ENCODE measurements at places on chromosomes 1 and 21.

DNA sequence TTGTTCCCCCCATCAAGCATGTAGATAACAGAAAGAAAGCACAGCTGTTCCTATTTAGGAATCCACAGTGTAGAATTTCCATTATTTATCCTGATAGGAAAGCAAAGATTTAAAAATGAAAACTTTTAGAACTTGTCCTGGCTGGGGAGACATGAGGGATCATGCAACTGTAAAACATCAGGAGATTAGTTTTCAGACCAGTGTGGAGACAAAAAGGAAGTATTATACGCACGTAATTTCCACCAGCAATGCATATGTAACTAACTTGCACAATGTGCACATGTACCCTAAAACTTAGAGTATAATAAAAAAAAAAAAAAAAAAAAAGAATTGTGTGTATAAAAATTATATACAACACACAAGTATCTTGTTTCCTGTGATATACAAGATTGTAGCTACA lies 172.4 kb downstream of the NEGR1 start:
- no peak overlapping the region for H3K4me3 ChIP-seq
- no peak overlapping the region for H3K27ac ChIP-seq
- H3K36me3 ChIP-seq, result no peaks in the 10 kb centered on the region
- DNase-seq, result no peak

GRCh38 chr1:77316966-77317365 lies 35.1 kb downstream of the AK5 start:
- H3K4me3 ChIP-seq, result no peak overlapping the region
- H3K27ac ChIP-seq, result no peak overlapping the region
- no peaks in the 10 kb centered on the region for H3K4me1 ChIP-seq
- H3K27me3 ChIP-seq, result no peaks in the 10 kb centered on the region
- DNase-seq, result no peak

DNA sequence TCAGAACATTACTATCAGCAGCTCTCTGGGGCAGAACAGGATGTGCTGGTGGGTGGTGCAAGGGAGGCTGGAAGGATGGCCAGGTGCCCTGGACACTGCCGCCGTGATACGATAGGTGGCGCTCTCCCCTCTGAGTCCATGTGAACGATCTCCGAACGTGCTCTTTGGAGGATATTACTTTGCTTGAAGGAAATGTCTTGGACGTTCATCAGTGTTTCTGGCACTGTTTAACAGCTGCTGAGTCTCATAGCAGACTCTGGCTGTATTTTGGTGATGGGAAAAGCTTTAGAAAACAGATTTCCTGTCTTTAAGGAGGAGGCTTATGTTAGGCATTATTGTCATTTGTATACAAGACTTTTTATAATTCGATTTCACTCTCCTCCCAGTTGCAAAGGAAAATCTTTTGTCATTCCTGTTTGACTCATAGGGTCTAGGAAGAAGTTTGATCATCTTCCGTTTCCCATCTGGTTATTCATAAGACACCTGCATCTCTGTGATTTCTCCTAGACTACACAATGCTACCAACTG lies 386.2 kb upstream of the ADGRL2 start:
- no peaks in the 10 kb centered on the region for H3K27me3 ChIP-seq
- H3K27ac ChIP-seq, result no peak overlapping the region
- no peak overlapping the region for H3K4me3 ChIP-seq

DNA sequence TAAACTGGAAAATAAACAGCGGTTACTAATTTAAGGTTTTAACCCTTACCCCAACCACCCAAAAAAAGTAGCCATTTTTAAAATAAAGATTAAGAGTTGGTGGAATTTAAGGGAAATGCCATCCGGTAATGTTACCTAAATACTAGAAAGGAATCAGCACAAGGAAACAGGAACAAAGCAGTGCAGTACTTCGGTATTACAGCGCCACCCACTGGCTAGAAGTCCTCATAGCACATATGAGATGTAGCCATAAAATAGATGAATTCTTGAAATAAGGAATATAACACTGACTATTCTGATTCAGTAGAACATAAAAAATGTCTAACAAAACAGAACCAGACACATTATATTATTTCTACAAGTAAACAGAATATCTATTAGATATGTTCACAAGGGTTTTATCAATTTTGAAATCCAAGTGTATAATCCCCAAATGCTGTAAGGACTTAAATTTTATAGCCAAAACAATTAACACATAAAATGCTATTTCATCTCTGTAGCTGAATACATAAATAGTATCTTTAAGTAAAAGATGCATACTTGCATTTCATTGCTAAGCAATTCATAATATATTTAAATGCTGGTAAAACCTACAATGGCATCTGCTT lies 58.8 kb downstream of the FRRS1 start:
- no peaks in the 10 kb centered on the region for H3K27me3 ChIP-seq
- DNase-seq, result peak; percentile 67
- H3K4me1 ChIP-seq, result no peaks in the 10 kb centered on the region
- no peak overlapping the region for H3K4me3 ChIP-seq
- peaks cover 18% of the 10 kb centered on the region for H3K36me3 ChIP-seq

DNA sequence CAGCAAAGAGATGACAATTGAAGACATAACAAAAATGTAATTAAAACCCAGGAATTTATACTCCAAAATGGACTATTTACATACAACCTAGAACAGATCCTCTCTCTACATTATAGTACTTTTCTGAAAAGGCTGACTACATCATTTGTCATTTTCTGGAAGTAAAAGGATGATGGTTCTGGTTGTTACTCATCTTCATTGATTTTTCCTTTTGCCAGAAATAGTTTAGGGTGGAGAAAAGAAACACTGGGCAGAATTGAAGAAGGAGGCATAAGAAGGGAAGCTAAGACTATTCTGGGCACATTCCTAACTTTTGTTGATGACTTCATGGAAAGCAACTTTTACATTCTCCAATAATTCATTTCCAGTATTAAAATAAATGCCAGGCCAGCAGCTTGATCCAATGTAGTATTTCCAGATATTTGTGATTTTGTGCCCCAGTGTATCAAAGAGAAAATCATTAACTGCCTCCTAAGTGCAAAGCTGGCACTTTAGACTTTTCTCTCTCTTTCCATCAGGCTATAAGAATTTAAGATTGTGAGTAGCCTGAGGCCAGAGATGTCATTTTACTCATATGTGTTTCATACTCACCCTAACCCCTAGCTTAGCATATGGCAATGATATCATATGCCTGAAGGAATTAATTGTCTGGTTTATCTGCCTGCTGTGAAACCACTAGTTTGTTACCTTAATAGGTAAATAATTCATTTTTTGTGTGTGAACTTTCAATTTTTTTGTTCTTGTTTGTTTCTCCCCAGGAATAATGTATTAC lies 369.5 kb upstream of the LYPLAL1 start:
- H3K27me3 ChIP-seq, result no peaks in the 10 kb centered on the region
- H3K36me3 ChIP-seq, result no peaks in the 10 kb centered on the region
- no peaks in the 10 kb centered on the region for H3K4me1 ChIP-seq
- no peak for DNase-seq
- H3K27ac ChIP-seq, result no peak overlapping the region
- no peak overlapping the region for H3K4me3 ChIP-seq

DNA sequence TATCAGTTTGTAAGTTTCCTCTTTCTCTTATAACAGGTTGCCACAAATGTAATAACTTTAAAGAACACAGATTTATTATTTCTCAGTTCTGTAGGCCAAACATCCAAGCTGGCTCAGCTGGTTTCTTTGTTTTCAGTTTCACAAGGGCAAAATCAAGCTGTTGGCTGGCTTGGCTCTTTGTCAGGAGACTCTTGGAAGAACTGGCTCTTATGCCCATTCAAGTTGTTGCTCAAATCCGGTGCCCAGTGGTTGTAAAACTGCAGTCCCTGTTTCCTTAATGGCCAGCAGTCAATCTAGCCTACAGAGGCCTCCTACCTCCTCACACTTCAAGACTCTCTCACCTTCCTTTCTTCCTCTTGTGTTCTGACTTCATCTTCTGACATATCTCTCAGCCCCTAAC lies 1171.0 kb downstream of the MRPL39 start:
- no peak overlapping the region for H3K4me3 ChIP-seq
- no peak overlapping the region for H3K27ac ChIP-seq
- no peaks in the 10 kb centered on the region for H3K27me3 ChIP-seq
- no peaks in the 10 kb centered on the region for H3K4me1 ChIP-seq

DNA sequence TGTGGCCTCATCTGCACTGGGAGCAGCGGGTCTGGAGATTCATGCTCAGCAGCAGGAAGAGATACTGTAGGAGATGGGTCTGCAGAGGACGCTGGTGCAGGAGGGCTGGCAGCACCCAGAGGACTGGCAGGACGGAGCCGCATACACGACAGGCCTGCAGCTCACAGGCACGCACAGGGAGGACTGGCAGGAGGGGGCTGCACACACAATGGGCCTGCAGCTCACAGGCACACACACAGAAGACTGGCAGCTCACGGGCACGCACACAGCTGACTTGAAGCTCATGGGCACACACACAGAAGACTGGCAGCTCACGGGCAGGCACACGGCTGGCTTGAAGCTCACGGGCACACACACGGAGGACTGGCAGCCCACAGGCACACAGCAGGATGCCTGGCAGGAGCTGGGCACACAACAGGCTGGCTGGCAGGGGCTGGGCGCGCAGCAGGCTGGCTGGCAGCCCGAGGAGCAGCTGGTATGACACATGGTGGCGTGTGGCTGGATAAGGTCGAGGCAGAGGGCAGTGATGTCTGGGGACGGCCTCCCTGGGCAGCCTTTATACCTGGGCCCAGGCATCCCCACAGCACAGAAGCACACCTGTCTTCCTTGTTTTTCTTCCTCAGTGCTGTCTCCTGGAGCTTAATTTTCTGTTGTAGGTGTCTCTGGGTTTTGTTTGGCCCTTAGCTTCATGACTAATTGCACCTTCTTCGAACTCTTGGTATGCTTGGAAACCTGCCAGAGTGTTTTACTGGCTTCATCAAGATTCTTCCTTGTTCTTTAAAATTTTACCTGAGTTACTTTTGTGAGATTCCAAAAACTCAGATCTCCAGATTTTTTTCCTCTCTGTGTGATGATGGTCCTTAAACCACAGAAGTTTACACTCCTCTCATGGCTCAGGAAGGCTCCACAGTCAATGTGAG lies at the start of gene KRTAP12-2:
KRTAP12-2 (minus strand) TSS at position 527 of the 920 bp plus-strand sequence; CDS start at position 486, 41 bp downstream.
- H3K4me3 ChIP-seq, result no peak within 1 kb of the TSS
- H3K27me3 ChIP-seq, result no peaks in the 10 kb centered on the region
- no peaks in the 10 kb centered on the region for H3K36me3 ChIP-seq
- no peak for DNase-seq
- no peaks in the 10 kb centered on the region for H3K4me1 ChIP-seq
- no peak within 1 kb of the TSS for H3K27ac ChIP-seq

DNA sequence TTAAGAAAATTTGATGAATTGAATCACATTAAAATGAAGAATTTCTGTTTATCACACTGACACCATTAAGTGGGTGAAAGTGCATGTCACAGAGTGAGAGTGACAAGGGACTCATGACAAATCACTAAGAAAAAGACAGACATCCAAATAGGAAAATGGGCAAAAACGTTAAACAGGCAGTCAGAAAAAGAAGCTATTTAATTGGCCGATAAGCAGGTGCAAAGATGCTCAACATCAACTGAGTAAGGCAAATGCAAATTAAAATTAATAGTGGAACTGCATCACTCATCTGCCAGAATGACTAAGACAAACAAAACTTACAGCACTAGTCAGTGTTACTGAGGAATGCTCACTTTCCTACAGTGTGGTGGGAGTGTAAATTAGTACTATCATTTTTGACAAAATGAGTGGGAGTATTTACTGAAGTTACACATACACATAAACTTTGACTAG lies 39.2 kb upstream of the RUNX1 start:
- H3K4me3 ChIP-seq, result no peak overlapping the region
- H3K4me1 ChIP-seq, result no peaks in the 10 kb centered on the region
- no peak for DNase-seq

DNA sequence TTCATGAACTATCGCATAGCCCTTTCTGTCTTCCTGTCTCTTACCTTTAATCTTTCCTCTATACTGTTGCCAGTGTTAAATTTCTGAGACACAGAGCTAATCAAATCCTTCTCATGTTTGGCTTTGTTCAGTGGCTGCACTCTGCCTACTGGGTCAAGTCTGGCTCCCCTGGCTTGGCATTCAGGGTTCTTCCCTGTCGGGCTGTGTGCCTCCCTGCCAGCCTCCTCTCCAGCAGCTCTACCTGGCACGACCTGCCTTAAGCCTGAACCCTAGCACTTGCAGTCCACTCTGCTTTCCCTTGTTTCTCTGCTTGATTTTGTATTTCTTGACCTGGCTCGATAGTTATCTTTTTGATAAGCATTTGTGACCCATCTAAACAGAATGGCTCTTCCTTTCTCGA lies 26.2 kb upstream of the GPR88 start:
- H3K4me3 ChIP-seq, result no peak overlapping the region
- H3K27me3 ChIP-seq, result no peaks in the 10 kb centered on the region
- peaks cover 20% of the 10 kb centered on the region for H3K36me3 ChIP-seq
- no peak overlapping the region for H3K27ac ChIP-seq
- no peaks in the 10 kb centered on the region for H3K4me1 ChIP-seq

GRCh38 chr1:168991667-168992475 lies 114.6 kb upstream of the ATP1B1 start:
- no peak overlapping the region for H3K4me3 ChIP-seq
- H3K27me3 ChIP-seq, result no peaks in the 10 kb centered on the region
- no peak for DNase-seq
- no peak overlapping the region for H3K27ac ChIP-seq
- no peaks in the 10 kb centered on the region for H3K36me3 ChIP-seq

- DNase-seq, result no peak
- no peaks in the 10 kb centered on the region for H3K27me3 ChIP-seq
- no peak overlapping the region for H3K27ac ChIP-seq
- H3K36me3 ChIP-seq, result no peaks in the 10 kb centered on the region
- H3K4me3 ChIP-seq, result no peak overlapping the region
Observed at GRCh38 chr1:98417820-98418219, 243.7 kb upstream of the SNX7 start.

DNA sequence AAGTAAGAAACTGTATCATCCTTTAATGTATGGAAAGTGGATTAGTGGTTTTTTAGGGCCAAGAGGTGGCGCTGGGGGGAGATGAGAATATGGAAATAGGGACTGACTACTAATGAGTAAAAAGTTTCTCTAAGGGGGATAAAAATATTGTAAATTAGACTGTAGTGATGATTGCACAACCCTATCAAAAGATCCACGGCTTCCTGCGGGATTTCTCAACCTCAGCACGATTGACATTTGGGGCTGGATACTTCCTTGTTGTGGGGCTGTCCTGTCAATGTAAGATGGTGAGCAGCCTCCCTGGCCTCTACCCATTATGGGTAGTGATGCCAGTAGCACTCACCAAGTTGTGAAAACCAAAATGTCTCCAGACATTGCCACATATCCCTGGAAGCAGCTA lies 36.0 kb upstream of the PRDM2 start:
- H3K4me3 ChIP-seq, result no peak overlapping the region
- no peaks in the 10 kb centered on the region for H3K27me3 ChIP-seq
- H3K27ac ChIP-seq, result no peak overlapping the region
- DNase-seq, result no peak

Measured in DND-41 (cell line).